ENCODE measurements at places on chromosomes 7 and 10. TPM values are rescaled to one million over a fixed set of nuclear protein-coding genes. Genes with fewer than 3 reads are reported as not detected.
A peak's percentile ranks its signal among the peaks of the same experiment; 100 is the strongest.

DNA sequence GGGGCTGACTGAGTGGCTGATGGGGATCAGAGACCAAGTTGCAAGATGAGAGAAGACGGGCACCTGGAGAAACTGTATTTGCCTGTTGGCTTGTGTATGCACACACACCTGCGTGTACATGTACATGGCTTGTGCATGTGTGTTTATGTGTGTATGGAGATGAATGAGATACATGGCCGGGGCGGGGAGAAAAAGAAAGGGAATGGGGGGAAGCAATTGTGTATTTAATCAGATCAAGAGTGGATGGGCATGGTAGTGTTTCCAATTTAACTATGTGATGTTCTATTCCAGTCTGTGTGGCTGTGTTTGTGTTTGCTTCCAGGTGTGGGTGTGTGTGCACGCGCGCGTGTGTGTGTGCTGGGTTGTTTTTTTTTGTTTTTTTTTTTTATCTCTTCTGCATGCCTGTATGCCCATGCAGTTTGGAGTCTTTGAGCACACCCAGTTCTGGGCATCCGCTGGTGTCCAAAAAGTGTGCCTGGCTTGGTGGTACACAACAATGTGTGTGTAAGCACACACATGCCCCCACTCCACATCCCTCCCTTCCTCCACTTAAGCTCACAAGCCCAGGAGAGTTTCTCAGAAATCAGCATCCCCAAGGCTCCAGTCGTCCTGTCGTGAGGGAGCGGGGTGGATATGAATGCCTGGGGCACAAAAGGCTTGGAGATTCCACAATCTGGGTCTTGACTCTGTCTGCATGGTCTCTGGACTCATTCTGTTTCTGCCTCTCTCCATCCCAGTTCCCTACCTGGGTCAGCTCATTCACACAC lies 2.5 kb upstream of the VGF start:
- DNase-seq, result no peak

GRCh38 chr10:73634421-73634820 lies 6.9 kb downstream of the MYOZ1 start:
- DNase-seq, result no peak

DNA sequence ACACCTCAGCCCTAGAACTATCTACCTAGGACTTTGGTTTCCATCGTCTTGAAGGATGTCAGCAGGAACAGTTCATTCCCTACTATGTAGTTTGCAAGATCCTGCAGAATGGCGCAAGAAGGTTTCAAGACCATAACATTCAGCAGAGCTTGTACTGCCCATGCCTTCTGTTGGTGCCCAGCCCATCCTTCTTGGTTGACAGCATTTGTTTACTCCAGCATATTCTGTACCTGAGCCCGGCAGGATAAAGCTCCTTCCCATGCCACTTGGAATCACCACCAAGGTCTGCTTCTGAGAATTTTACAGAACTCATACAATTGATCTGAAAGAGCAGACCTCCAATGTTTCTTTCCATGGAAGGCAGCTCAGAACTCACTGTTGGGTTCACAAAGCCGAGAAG lies 150.8 kb downstream of the ARID5B start:
- DNase-seq, result no peak

DNA sequence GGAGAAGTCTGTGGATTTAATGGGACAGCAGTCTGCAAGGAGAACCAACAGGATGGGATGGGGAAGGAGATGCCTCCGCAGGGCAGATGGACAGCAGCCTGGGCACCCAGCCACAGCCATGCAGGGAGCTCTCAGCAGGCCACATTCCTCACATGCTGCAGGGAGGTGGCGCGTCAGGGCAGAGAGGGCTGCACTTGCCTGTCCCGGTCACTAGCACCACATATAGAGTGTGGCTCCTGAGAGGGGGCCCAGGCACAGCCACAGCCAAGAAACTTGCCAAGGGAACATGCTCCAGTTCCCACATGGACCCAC lies 86.8 kb upstream of the ZMIZ1 start:
- DNase-seq, result no peak

DNA sequence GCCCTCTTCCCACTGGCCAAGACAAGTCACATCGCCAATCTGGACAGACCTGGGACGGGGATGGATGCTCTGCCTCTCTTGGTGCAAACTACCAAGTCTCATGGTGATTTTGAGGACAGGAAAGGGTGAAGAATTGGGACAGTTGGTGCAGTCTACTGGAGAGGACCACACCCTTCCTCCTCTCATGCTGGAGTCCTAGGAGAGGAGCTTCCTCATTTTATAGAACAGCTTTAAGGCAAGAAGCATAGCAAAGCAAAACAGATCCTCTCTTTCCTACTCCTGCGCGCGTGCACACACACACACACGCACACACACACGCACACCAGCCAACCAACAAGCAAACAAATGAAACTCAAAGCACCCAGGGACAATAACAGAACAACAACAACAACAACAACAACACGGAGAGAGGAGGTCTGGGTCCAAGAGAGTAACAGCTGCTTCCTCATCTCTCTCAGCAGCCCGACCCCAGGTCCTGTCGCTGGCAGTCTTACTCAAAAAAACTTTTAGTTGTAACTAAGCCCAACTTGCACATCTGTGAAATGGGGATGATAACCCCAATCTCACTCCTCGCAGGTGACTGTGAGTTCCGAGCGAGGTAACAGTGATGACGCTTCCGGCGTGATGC lies 83.4 kb downstream of the TMEM178B start:
- DNase-seq, result no peak

GRCh38 chr10:23172429-23173213 lies 19.5 kb upstream of the PTF1A start:
- no peak for DNase-seq

GRCh38 chr10:42984035-42984610 lies 92.7 kb upstream of the RET start:
- no peak for DNase-seq

- DNase-seq, result no peak
Observed at GRCh38 chr7:12434012-12434642, 30.5 kb upstream of the VWDE start.

DNA sequence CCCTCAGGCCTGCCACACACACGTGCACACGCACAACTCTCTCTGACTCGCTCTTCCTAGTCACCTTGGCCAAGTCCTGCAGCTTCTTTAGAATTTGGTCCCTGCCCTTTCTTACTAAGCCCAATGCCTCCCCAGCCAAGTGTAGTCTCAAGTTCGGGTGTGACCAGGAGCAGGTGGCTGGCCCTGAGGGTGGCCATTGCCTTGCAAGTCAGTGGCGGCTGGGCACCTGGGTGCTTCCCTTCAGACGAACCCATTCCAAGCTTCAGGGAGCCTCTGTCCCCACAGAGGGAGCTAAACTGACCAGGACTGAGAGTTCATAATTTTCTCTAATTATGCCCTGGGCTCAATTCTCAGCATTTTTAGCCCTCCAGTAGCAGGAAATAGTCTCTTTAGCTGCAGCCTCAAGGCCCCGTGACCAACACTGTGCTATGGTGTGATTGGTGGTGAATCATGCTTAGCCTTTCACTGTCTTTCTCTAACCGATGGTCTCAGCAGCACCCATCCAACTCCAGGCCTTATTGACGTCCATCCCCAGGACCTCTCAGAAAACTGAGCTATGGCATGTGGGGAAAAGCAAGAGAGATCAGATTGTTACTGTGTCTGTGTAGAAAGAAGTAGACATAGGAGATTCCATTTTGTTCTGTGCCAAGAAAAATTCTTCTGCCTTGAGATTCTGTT lies 34.7 kb upstream of the FXYD4 start:
- peak; percentile 59 for DNase-seq

DNA sequence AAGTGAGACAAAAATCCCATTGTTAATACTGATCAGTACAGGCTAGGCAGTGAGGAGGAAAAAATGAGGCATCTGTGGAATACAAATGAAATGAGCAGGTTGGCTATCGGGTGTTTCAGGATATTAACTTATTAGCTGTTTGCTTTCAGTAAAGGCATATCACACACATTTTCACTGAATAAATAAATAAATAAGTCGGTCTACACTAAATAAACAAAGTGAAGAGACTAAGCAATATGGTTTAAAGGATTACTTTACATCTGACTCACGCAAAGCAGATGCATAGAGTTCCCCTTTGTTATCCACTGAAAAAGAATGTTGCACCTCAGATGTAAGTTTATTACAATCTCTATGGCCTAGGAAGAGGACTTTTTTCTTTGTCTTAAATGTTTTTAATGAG lies 6.3 kb upstream of the SEMA3A start:
- no peak for DNase-seq

DNA sequence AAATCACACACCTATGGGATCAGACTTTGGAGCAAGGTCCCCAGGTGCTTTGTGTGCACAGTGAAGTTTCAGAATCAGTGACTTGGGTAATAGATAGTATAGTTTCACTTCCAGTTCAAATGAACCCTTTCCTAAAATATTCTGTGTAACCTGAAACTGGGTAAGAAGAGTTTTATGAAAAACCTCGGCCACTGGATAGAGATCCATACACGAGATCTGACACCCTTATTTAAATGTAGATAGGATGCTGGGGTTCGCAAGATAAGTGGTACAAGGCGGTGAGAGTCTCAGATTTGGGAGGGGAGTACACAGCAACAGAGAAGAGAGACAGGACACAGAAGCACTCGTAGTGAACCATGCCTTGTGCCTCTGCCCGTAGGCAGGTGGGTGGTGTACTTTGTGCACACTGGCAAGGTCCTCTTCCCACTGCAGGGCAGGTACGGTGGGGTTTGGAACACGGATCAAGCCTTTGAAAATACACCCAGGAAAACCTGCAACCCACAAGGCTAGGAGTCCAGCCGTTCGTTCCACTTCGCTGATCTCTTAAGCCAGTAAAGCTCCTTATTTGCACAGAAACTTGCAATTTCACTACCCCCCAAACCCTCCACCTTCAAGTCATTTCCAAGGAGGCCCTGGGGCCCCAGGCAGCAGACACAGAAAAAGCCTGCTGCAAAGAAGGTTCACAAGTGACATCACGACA lies 162.8 kb downstream of the USP6NL start:
- DNase-seq, result no peak

GRCh38 chr7:106430103-106430502 lies 145.3 kb upstream of the NAMPT start:
- DNase-seq, result no peak

The HOXA1 gene
- 18.8 TPM for total RNA-seq

The SH2B2 gene
- total RNA-seq, result 10.6 TPM

The NKX1-2 gene
- total RNA-seq, result 2.0 TPM

The OPN1SW gene
- total RNA-seq, result not detected

The CFAP70 gene
- 0.26 TPM for total RNA-seq

The DUS4L gene
- total RNA-seq, result 19.3 TPM
